ENCODE measurements at places on chromosomes 3 and 15. TPM values are rescaled to one million over a fixed set of nuclear protein-coding genes. Genes with fewer than 3 reads are reported as not detected.

THBS1 gene
- total RNA-seq = 477 TPM

ZKSCAN7 gene
- total RNA-seq = 12.2 TPM

- no peak for DNase-seq
Observed at GRCh38 chr3:48685293-48685602, 467 bp downstream of the NCKIPSD start.

DNA sequence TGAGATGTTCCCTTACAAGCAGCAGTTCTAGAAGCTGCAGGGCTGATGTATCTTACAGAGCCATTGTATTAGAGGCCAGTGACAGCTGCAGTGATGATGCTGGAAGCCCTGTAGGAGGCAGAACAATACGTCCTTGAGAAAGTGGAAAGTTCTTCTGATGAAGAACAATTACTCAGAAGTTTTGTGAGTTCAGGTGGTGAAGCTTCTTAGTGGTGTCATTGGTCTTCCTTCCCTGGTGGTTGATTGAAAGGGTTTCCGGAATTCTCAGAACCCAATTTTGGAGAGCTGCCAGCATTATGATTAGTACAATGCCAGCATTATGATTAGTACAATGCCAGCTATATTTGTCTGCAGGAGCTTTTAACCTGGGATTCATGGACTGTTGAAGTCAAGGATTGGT, 356.4 kb downstream of the MFSD1 start:
- DNase-seq = no peak

- DNase-seq = no peak
Observed at GRCh38 chr3:52531860-52532516, 1.7 kb downstream of the NT5DC2 start.

GRCh38 chr3:5078151-5078550, 43.9 kb upstream of the ARL8B start:
- no peak for DNase-seq

DNA sequence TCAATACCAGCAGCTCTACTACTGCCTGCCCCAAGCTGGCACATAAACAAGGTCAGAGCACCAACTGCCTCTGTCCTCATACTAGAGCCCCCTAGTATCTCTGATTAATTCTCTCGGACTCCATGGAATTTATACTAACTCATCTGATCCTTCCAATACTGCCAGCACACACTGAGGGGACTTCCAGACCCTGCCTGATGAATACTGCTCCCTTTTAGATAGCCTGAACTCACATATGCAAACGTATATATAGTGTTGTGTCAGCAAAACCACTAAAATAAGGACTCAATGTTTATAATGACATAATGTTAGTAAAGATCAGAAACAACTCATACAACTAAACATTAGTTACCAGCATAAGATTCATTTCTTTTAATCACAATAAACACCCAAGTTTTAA, 25.0 kb downstream of the CEP70 start:
- no peak for DNase-seq

DNA sequence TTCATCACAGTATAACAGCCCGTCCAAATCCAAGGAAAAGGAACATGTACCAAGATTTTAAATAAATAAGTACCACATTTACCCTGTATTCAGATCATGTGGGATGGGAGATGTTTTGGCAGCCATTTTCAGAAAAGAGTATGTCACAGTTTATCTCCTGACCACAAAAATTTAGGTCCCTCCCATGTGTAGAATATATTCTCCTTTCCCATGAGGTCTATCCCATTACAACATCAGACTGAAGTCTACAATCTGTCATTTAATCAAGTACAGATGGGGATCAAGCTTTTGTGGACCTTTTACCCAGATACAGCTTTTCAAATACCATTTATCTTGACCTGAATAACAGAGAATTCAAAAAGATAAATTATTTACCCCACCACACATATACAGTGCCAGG, 444.5 kb downstream of the PLOD2 start:
- no peak for DNase-seq

GRCh38 chr3:42191443-42191747, 74.6 kb downstream of the CCK start:
- DNase-seq = no peak
